CD4-positive, alpha-beta memory T cell (primary cell): ENCODE measurements at places on chromosomes 11 and 22. TPM values are rescaled to one million over a fixed set of nuclear protein-coding genes. Genes with fewer than 3 reads are reported as not detected.

DNA sequence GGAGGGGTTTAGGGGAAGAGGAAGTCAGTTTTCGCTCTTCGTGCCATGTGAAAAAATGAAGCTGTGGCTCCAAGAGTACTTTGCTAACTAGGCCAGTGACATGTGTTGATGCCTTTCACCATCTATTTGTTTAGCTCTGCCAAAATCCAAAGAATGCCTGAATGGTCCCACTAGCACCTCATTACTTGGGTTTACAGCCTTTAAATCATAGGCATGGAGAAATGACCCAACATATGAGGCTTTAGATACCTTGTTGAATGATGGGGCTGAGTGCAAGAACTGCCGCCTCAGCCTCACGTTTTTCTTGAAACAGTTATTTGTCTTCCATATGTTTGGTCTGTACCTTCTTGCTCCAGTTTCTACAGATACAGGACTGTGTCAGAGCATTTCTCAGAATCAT lies 8.3 kb downstream of the RBM4 start:
- peaks cover 63% of the 10 kb centered on the region for H3K36me3 ChIP-seq
- H3K4me3 ChIP-seq: no peak overlapping the region
- peaks cover 67% of the 10 kb centered on the region for H3K4me1 ChIP-seq
- no peak overlapping the region for H3K27ac ChIP-seq

Gene KRTAP5-1
- not detected for total RNA-seq

Gene NPTXR
- 8.6 TPM for total RNA-seq

DNA sequence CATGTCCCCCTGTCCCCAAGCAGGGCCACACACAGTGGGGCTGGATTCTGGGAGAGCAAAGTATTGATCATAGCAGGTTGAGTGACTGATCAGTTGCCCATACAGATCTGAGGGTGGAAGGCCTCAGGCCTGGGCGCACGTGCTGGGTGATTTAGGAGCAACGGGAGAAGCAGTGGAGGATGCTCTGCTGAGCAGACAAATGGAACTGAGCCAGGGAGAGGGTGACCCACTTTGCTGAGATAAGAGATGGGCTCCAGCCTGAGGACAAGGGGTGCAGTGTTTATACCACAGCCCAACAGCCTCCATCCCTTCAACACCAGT lies 15.0 kb downstream of the GNAZ start:
- H3K4me1 ChIP-seq: peaks cover 11% of the 10 kb centered on the region
- no peak overlapping the region for H3K4me3 ChIP-seq
- H3K27ac ChIP-seq: no peak overlapping the region
- H3K27me3 ChIP-seq: no peaks in the 10 kb centered on the region
- no peaks in the 10 kb centered on the region for H3K36me3 ChIP-seq
- no peak for DNase-seq

DNA sequence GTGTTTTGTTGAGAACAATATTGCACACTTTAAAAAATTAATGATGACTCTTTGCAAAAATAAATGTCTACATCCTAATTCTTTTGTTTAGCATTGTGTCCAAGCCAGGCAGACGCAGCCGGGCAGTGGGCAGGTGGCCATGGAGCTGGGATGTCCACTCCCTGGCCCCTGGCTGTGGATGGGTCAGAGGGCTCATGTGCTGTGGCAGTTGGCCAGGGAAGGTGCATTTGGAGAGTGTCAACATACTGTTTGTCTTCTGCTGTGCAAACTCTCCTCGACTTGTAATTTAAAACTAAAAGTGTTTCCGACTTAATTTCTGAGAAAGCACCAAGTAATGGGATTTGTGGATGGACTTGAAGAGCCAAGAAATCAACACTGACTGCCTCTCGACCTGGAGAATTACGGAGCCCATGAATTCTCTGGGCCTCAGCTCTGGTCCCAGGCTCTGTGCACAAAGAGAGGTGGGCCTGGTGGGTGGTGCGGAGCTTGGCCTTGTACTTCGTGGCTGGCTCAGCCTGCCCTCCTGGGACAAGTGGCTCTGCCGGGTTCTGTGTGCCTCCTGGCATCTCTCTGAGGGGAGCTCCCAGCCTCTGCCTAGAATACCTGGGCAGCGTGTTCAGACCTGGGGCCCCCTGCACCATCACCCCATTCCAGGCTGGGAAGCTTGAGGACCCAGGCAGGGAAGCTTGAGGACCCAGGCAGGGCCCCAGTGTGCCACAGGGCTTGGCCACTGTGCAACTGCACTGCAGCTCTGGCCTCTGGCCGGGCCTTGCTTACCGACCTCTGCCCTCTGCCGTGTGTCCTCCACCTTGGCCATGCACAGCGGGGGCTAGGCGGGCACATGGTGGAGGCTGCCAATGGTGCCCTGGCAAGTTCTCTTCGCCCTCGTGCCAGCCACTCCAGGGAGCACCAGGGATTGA lies 46.4 kb downstream of the RTN4R start:
- no peak for DNase-seq
- H3K36me3 ChIP-seq: no peaks in the 10 kb centered on the region
- no peak overlapping the region for H3K4me3 ChIP-seq
- no peak overlapping the region for H3K27ac ChIP-seq
- H3K4me1 ChIP-seq: no peaks in the 10 kb centered on the region
- no peaks in the 10 kb centered on the region for H3K27me3 ChIP-seq

DNA sequence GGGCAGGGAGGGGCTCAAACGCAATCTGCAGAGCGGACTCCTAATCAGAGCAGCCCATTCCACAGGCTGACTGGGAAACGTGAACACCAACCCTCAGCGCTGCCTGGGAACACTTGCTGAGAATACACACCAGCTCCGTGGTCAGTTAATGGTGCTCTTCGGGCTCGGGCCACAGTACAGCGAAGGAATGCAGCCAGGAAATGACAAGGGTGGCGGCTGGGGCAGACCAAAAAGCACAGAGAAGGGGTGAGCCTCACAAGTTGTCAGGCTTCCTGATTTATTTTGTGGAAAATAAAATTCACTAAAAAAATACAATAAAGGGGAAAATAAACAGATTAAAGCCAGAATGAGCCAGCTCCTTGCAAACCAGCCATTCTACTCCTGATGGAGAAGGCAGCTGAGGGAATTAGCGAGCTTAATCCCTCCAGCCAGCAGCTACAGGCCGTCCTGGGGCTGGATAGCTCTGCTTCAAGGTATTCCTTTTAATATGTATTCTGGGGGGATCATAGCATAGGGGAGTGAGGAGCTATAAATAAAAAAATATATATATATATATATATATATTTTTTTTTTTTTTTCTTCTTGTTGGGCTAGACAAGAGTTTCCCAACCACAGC lies 165.5 kb upstream of the NTM start:
- DNase-seq: no peak
- H3K27me3 ChIP-seq: no peaks in the 10 kb centered on the region
- H3K4me1 ChIP-seq: no peaks in the 10 kb centered on the region
- H3K4me3 ChIP-seq: no peak overlapping the region
- no peaks in the 10 kb centered on the region for H3K36me3 ChIP-seq
